ENCODE measurements at places on chromosomes 5 and 9. TPM values are rescaled to one million over a fixed set of nuclear protein-coding genes. Genes with fewer than 3 reads are reported as not detected.

FAM153A gene
- not detected for total RNA-seq

EIF4E1B gene
- total RNA-seq, result 2.2 TPM

OGN gene
- total RNA-seq, result not detected

RICTOR gene
- 30.8 TPM for total RNA-seq

SLC25A46 gene
- 24.5 TPM for total RNA-seq

C5orf52 gene
- not detected for total RNA-seq

NPR3 gene
- total RNA-seq, result 0.57 TPM

FST gene
- 60.9 TPM for total RNA-seq

TRPM3 gene
- 2.3 TPM for total RNA-seq

FREM1 gene
- total RNA-seq, result 21.0 TPM

MYMK gene
- total RNA-seq, result not detected

CHSY3 gene
- 2.4 TPM for total RNA-seq

SPATA31A3 gene
- not detected for total RNA-seq

SLC28A3 gene
- total RNA-seq, result 0.11 TPM

FOXD4L5 gene
- total RNA-seq, result not detected

FRMD3 gene
- 0.34 TPM for total RNA-seq

POU5F2 gene
- 0.53 TPM for total RNA-seq

SOHLH1 gene
- total RNA-seq, result not detected

SLC34A1 gene
- total RNA-seq, result not detected

HAPLN1 gene
- total RNA-seq, result 0.07 TPM

AK8 gene
- 2.6 TPM for total RNA-seq

ERP44 gene
- 22.4 TPM for total RNA-seq

PHAX gene
- 51.2 TPM for total RNA-seq

OTULINL gene
- 6.2 TPM for total RNA-seq

ZNF366 gene
- total RNA-seq, result not detected

CKMT2 gene
- 2.3 TPM for total RNA-seq

CCL21 gene
- total RNA-seq, result not detected

AOPEP gene
- 33.7 TPM for total RNA-seq

CDC20B gene
- total RNA-seq, result 0.13 TPM

FOXE1 gene
- not detected for total RNA-seq

EGFLAM gene
- 8.8 TPM for total RNA-seq

GCNT1 gene
- 78.2 TPM for total RNA-seq
